NCI-H1105 (cell line): ENCODE measurements at places on chromosomes 11 and 22.

- no peak for DNase-seq
Measured at GRCh38 chr11:330694-331357, 10.2 kb upstream of the IFITM3 start.

- DNase-seq: no peak
Measured at GRCh38 chr22:46881373-46882118, 119.1 kb downstream of the TBC1D22A start.

GRCh38 chr11:1473786-1474185, 12.8 kb downstream of the MOB2 start:
- no peak for DNase-seq

DNA sequence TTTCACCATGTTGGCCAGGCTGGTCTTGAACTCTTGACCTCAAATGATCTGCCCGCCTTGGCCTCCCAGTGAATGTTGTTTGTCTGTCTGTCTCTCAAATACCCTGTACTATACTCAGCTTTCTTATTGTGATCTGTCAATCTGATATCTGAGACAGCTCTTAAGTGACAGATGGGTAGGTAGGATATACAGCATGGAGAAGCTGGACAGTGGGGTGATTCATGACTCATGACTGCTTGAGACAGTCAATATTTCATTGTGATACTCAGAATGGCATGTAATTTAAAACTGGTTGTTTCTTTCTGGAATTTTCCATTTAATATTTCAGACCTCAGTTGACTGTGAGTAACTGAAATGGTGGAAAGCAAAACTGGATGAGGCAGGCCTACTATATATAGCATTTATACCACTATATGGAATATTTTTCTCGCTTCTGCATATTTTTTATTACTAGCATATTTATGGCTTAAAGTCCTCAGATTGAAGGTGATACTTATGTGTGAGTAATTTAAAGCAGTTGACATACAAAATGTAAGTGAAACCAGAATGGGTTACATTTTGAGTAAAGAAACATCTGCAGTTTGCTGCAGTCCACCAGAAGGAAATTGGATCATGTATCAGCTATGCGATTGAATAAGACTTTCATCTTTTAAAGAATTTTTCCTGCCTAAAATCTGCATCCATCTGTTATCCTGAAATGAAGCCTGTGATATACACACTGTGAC, 22.3 kb downstream of the ARHGAP42 start:
- no peak for DNase-seq

GRCh38 chr11:20243974-20244373, 83.7 kb upstream of the DBX1 start:
- DNase-seq: no peak

GRCh38 chr11:1559111-1559951, 12.7 kb downstream of the DUSP8 start:
- DNase-seq: peak; percentile 30

GRCh38 chr11:123430721-123431497, 840 bp downstream of the GRAMD1B start:
- peak; percentile 55 for DNase-seq

- no peak for DNase-seq
Measured at GRCh38 chr11:116073854-116074837, 569.9 kb upstream of the CADM1 start.
